ENCODE measurements at places on chromosomes 4 and X. TPM values are rescaled to one million over a fixed set of nuclear protein-coding genes. Genes with fewer than 3 reads are reported as not detected.

The RASSF6 gene
- not detected for total RNA-seq

The HS6ST2 gene
- 0.30 TPM for total RNA-seq

The MXRA5 gene
- not detected for total RNA-seq

The SPANXB1 gene
- not detected for total RNA-seq

The CT55 gene
- not detected for total RNA-seq

The DMD gene
- total RNA-seq, result 1.0 TPM

The HEPH gene
- total RNA-seq, result not detected

The DCAF8L2 gene
- total RNA-seq, result not detected

The CXXC4 gene
- total RNA-seq, result not detected

The ADGRL3 gene
- total RNA-seq, result not detected
